ENCODE measurements at places on chromosomes 13 and 19. TPM values are rescaled to one million over a fixed set of nuclear protein-coding genes. Genes with fewer than 3 reads are reported as not detected.

DNA sequence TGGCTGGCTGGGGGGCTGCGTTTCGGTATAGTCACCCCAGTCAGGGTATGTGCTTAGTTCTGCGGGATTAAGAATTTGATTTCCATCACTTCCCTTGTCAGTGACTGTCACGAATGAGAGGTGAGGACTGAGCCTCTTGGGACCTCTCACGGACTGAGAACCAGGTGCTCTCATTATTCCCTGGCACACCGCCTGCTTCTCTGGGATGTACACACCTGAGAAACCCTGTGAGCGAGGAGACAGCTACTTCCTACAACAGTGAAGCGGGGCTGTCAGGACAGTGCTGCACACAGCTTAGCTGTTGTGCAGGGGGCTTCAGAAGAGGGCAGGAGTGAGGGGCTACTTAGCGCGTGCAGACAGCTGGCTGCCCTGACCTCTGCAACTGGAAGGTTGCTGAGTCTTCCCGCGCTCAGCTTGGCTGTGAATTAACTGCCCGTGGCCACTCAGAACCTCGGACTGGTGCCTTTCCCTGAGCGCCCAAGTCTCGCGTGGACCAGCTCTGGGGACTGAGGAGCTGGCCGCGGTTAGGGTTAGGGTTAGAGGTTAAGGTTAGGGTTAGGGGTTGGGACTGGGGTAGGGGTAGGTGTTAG is 65.3 kb upstream of the MCF2L start:
- no peak overlapping the region for H3K27ac ChIP-seq
- peaks cover 27% of the 10 kb centered on the region for H3K27me3 ChIP-seq
- DNase-seq: no peak
- no peak overlapping the region for H3K4me3 ChIP-seq

DNA sequence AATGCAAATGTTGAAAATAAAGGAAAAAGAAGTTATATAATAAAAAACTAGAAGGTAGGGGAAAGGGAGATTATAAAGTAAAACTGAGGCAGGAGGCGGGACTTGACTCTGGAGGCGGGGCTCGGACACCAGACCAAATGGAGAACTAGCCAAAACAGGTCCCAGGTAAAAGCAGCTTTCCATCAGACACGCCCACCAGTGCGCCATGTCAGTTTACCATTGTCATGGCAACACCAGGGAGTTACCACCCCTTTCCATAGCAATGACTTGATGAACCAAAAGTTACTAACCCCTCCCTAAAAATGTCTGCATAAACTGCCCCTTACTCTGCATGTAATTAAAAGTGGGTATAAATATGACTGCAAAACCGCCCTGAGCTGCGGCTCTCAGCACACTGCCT is 70.9 kb downstream of the PEPD start:
- H3K27me3 ChIP-seq: no peaks in the 10 kb centered on the region
- no peak for DNase-seq
- H3K36me3 ChIP-seq: no peaks in the 10 kb centered on the region
- no peak overlapping the region for H3K27ac ChIP-seq

DNA sequence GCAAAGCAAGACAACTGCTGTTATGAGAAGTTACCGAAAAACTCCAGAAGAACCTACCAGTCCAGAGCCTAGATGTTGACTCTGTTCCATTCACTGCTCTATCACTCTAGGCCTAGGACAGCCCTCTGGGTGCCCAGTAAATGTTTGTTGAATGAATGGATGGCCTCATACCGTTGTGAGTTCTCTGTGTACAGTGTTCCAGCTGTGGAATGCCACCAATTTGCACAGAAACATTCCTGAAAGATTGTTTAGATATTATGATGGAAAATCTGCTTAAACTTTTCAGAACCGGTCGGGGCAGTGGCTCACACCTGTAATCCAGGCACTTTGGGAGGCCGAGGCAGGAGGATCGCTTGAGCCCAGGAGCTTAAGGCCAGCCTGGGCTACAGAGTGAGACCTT is 1.3 kb upstream of the FBL start:
- H3K4me1 ChIP-seq: peaks cover 31% of the 10 kb centered on the region
- H3K27ac ChIP-seq: no peak overlapping the region
- H3K4me3 ChIP-seq: no peak overlapping the region
- no peaks in the 10 kb centered on the region for H3K27me3 ChIP-seq

GRCh38 chr19:33490041-33490451 is 31.5 kb downstream of the PEPD start:
- H3K4me1 ChIP-seq: no peaks in the 10 kb centered on the region

Gene CYP4F12
- 0.56 TPM for total RNA-seq

Gene FAAP24
- 5.1 TPM for total RNA-seq

Gene CALR3
- not detected for total RNA-seq

Gene ATP4B
- total RNA-seq: not detected
